Astrocyte of the cerebellum (primary cell): ENCODE measurements at places on chromosomes 6 and 20.

- DNase-seq, result no peak
These were observed at the start of gene MYCT1 for GRCh38 chr6:152697634-152698033. MYCT1 (plus strand) TSS chr6:152697897; CDS start chr6:152697903, 6 bp downstream.

DNA sequence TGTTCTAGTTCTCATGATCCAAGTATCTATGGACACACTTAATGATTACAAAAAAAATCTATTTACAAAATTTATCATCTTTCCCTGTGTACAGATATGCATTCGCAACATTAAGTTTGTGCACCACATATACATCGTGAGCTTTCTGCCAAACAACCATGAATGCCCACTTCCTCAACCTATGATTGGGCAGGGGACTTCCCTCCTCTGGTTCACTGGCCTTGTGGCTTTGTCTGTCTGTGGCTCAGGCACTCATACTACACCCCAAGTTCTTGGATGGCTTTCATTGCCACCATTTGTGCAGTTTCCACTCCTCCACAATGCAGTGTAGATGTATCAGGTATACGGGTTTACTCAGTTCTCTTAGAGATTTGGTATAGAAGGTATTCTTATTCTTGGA, 74.9 kb downstream of the HS3ST5 start:
- DNase-seq, result no peak

- DNase-seq, result no peak
These were observed 91.1 kb upstream of the BTN3A2 start for GRCh38 chr6:26273673-26274588.

DNA sequence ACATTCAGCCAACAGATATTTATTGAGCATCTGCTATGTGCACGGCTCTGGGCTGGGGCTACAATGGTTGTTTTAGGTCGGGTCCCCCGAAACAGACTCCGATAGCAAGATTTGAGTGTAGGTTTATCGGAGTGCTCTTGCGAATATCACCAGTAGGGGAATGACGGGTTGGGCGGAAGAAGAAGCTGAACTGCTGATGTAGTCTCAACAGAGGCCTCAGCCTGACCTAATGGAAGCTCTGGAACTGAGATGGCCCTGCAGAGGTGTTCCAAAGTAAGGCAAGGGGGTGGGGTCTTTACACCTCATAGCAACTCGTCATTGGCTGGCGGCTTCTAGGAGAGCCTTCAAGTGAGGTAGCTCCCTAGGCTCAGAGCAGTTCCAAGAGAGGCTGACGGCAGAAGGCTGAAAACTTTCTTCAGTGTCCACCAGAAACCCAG, 1.1 kb downstream of the L3MBTL1 start:
- DNase-seq, result no peak

GRCh38 chr6:29451471-29452193, 5.2 kb downstream of the OR11A1 start:
- no peak for DNase-seq
